ENCODE measurements at places on chromosomes 11 and 22.

DNA sequence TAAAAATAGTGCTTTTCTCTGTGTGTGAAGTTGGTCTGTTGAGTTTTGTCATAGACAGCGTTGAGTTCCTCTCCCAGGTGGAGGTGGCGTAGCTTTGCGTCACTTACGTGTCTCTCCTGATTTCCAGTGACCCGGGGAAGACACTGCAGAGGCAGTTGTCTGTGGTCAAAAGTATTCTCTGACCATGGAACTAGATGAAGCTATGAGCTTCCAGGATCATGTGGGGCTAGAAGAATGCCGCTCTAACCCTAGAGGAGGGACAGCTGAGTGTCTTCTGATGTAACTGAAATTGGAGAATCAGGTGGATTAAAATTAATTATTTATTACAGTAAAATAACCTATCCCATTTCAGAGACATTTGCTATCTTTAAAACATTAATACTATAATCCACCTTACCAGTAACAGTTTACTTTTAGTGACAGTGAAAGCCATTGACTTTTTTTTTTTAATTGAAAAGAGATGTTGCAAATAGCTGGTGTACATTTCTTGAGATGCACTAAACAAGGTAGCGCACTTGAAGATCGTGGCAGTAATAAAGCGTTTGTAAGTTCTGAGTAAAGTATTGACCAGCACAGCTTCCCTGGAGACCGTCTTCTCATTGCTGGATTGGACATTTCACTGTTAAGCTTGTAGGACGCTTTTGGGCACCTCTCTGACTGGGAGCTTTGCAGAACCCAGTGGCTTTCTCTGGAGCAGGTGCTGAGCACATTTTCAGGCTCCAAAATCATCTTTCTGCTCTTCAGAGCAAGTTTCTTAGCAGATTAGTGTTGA, 9.7 kb downstream of the CAT start:
- DNase-seq, result no peak

GRCh38 chr22:49426098-49426497, 401.6 kb downstream of the BRD1 start:
- DNase-seq, result no peak

GRCh38 chr11:97739932-97740800, 1280.6 kb upstream of the CNTN5 start:
- no peak for DNase-seq

- DNase-seq, result no peak
These were observed 15.0 kb downstream of the SUN2 start for GRCh38 chr22:38740754-38741153.

GRCh38 chr11:34790620-34791019, 125.6 kb downstream of the APIP start:
- no peak for DNase-seq

DNA sequence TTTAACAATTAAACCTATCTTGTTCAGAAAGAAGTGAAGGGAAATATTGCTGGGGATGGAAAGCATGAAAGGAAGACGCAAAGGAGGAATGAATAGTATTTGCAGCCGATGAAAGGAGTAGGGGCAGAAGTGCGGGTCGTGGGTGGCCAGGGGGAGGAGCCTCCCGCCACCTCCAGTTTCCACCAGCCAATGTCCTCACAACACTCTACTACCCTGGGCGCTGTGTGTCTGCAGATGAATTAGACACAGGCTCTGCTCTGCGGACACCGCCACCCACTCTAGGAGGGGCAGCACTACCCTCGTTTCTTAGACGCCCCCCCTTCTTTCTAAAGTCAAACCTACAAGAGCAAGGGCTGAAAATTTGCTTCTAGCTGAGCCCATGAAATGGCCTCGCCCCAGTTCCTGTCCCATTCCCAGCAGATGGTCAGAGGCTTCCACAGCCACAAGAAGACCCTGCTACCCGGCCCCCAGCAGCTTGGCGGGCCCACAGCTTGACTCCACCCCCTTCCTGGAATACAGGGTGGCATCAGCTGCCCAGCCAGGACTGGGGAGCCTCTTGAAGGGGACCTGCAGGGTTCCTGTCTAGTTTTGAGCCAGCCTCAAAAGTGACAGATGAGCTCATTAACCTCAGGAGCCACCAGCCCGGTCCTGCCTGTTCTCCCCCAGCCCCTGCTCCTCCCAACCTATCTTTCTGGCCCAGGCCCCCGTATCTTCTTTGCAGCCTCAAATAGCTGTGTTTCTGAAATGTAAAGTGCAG, 268.1 kb downstream of the BUD13 start:
- no peak for DNase-seq

GRCh38 chr22:40593460-40594273, 42.9 kb downstream of the MRTFA start:
- DNase-seq, result no peak

GRCh38 chr11:5107285-5107684, 30.9 kb downstream of the OR52A5 start:
- DNase-seq, result no peak

DNA sequence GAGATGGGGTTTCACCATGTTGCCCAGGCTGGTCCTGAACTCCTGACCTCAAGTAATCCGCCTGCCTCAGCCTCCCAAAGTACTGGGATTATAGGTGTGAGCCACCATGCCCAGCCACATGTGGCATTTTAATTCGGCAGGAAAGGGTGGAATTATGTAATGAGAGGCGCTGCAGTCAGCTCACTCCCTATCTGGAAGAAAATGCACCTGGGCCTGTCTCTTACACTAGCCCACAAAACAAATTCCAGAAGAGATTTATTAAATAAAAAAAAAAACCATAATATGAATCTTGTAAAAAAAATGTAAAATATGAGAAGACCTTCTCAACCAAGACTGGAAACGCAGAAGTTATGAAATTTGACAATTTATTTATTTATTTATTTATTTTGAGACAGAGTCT, 8.2 kb upstream of the KAT5 start:
- DNase-seq, result no peak

- no peak for DNase-seq
These were observed 113.0 kb downstream of the CTTN start for GRCh38 chr11:70511345-70511744.

Data from activated T-cell treated with anti-CD3 and anti-CD28 coated beads for 48 hours (primary cell).